ENCODE measurements at places on chromosomes 2 and 18. TPM values are rescaled to one million over a fixed set of nuclear protein-coding genes. Genes with fewer than 3 reads are reported as not detected.

The PSMA8 gene
- polyA plus RNA-seq = not detected

The TBR1 gene
- polyA plus RNA-seq = 0.04 TPM

The HOXD12 gene
- not detected for polyA plus RNA-seq

The IL1A gene
- polyA plus RNA-seq = 0.20 TPM

- DNase-seq = no peak
Measured at GRCh38 chr2:12361506-12361905, 355.2 kb upstream of the TRIB2 start.

- DNase-seq = no peak
Measured at GRCh38 chr2:197538412-197538811, 22.5 kb downstream of the MOB4 start.

All from right lung (tissue), 10 donors.